ENCODE measurements at places on chromosomes 1 and 21.

- DNase-seq: no peak
Measured at GRCh38 chr1:12435639-12436344, 182.2 kb downstream of the DHRS3 start.

DNA sequence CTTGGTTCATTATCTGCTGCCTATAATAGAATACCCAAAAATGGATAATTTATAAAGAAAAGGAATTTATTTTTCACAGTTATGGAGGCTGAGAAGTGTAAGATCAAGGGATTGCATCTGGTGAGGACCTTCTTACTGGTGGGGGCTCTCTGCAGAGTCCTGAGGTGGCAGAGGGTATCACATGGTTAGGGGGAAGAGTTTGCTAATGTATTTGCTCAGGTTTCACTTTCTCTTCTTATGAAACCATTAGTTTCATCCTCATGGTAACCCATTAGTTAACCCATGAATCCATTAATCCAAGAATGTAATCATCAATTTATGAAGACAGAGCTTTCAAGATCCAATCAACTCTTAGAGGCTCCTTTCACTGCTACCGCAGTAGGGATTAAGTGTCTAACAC lies 120.6 kb downstream of the DNM3 start:
- no peak for DNase-seq

- no peak for DNase-seq
Measured at GRCh38 chr1:193589597-193590040, 403.2 kb upstream of the B3GALT2 start.

DNA sequence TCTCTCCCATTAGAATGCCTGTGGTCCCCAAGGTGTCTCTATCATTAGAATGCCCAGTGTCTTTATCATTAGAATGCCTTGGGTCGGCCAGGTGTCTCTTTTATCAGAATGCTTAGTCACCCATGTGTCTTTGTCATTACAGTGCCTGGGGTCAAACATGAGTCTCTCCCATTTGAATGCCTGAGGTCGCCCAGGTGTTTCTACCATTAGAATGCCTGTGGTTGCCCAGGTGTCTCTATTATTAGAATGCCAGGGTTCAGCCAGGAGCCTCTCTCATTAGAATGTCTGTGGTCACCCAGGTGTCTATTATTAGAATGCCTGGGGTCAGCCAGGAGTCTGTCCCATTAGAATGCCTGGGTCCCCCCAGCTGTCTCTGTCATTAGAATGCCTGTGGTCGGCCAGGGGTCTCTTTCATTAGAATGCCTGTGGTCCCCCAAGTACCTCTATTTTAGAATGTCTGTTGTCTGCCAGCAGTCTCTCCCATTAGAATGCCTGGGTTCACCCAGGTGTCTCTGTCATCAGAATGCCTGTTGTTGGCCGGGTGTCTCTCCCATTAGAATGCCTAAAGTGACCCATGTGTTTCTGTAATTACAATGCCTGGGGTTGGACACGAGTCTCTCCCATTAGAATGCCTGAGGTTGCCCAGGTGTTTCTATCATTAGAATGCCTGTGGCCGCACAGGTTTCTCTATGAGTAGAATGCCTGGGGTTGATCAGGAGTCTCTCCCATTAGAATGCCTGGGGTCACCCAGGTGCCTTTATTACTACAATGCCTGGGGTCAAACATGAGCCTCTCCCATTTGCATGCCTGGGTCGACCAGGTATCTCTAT lies 57.1 kb downstream of the RNF187 start:
- DNase-seq: no peak

DNA sequence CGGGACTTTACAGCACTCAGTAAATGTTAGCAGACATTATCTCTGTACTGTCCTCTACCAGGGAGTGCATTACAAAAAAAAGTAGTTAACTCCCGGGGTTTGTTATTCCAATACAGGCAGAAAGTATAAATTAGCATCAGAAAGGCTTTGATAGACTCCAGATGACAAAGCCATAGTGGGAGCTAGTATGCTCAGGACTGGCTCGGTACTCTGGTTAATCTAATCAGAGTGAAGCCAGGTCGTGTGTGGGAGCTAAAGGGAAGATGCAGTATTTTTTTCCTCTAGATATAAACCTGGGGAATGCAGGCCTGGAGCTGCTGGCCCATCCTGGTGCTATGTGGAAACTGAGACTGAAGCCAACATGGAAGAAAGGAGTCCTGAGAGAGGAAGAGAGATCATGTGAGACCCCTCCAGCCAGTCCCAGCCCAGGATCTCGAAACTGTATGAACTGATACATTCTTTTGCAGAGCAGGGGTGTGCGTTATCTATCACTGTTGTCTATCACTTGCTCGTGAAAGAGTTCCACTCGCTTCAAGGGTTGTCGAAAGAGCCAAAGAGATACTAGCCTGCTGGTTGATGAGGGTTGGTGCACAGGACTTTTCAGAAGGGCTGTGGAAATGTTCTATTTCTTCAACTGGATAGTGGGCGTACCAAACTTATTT lies 125.8 kb downstream of the PLPP3 start:
- DNase-seq: no peak

GRCh38 chr1:204448344-204448964 lies 36.8 kb upstream of the PPP1R15B start:
- no peak for DNase-seq

DNA sequence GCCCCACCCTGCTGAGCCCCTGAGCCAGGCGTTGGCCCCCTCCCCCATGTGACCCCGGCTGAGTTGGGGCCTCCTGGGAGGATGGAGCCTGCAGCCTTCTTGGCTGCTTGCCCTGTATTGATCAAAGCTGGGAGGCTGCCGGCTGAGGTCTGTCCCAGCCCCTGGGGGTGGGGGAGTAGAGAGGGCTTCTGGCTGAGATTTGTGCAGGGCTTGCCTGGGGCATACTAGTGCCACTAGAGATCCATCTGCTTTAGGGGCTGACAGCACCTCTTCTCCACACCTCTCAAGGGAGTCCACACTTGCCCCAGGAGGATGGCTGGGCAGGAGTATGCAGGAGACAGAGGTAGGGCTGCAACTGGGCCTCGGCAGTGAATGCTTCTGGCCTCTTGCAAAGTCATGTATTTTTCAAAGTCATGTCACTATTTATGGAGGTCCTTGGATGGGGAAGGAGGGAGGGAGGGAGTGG lies 53.6 kb upstream of the SSBP3 start:
- no peak for DNase-seq

DNA sequence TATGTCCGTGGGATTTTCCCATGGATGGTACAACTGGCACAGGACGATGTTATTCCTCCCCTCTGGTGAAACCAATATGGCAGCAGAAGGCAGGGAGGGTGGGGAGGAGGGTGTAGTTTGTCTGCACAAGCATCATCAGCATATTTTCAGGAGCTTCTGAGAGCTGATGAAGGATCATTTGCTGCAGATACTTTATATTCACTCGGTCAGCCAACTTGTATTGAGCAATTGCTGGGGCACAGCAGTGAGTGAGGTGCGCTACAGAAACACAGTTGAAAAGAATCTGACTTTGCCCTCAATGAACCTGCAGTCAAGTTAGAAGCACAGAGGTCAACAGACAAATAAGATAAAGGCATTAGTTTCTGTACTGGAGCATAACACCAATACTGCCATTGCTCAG lies 13.0 kb downstream of the PKP1 start:
- DNase-seq: no peak

DNA sequence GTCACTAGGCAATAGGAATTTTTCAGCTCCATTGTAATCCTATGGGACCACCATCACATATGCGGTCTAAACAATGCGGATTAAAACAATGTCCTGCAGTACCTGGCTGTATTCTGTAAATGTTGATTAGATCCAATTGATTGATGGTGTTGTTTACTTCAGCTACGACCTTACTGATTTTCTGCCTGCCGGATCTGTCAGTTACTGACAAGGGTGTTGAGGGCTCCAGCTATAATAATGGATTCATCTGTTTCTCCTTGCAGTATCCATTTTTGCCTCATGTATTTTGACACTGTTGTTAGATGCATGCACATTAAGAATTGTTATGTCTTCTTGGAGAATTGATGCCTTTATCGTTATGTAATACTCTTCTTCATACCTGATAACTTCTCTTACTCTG lies 39.0 kb downstream of the RAP1A start:
- DNase-seq: no peak

DNA sequence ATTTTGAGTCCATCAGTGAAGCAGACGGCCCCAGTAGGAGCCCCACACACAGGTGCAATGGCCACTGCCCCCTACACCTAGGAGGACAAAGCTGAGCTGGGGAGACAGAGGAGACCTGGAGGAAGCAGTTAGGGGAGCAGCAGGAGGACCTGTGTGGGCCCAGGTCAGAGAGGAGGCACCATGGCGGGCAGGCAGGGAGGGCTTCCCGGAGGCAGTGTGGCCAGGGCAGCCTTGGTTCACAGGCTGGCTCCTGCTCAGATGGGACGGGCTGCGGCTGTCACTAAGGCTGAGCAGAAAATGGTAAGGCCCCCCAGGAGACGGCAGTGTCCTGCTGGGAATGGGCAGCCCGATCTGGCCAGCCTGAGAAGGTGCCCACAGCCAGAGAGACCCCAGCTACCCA lies 15.4 kb downstream of the MEGF6 start:
- DNase-seq: no peak

- no peak for DNase-seq
Measured at GRCh38 chr21:40568807-40569206, 278.2 kb downstream of the DSCAM start.

GRCh38 chr1:234486858-234487840 lies 8.2 kb upstream of the TARBP1 start:
- DNase-seq: peak; percentile 28

DNA sequence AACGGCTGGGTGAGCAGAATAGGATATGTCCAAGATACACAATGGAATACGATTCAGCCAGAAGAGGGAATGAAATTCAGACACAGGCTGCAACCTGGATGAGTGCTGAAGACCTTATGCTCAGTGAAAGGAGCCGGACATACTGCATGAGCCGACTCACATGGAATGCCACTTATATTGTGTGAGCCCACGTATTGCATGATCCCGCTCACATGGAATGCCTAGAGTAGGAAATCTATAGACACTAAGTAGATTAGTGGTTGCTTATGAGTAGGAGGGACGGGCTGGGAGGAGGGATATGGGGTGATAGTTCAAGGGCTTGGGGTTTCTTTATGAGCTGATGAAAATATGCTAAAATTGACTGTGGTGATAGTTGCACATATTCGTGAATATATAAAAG lies 26.8 kb downstream of the TMPRSS2 start:
- no peak for DNase-seq

GRCh38 chr21:29487154-29487553 lies 188.4 kb downstream of the BACH1 start:
- peak; percentile 24 for DNase-seq

DNA sequence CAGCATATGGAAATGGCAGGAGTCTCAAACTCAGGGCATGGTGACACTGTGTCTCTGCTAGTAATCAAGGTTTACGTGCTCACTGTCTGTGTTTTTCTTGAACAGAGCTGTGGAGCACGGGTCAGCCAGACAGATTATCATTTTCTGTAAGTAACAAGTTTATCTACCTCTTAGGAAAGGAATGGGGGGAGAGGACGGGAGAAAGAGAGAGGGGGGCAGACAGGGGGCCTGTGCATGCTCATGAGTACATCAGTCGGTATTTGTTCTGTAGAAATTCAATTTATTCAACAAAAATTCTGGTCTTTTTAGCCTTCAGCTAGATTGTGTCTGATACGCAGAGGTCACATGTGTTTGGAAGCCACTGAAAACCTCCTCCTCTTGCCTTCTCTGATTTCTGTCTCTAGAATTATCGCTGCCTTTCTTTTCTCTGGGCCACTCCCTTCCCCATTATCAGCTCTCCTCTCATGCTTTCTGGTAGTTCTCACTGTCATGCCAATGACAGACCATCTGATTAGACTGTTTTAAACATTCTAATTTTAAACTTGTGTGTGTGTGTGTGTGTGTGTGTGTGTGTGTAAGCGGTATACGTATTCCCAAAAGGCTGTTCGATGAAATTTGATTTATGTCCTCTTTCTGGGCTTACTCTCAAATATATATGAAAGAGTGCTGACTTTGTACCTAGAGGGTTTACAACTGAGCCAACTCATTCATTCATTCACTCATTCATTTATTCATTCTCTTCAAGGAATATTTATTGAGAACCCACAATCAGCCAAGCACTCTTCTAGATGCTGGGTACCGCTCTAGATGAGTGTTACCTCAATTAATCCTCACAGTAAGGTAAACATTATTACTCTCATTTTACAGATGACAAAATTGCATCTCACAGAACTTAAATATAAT lies 636.9 kb downstream of the KIF26B start:
- DNase-seq: no peak

- no peak for DNase-seq
Measured at GRCh38 chr1:84538599-84538998, 32.2 kb upstream of the GNG5 start.

DNA sequence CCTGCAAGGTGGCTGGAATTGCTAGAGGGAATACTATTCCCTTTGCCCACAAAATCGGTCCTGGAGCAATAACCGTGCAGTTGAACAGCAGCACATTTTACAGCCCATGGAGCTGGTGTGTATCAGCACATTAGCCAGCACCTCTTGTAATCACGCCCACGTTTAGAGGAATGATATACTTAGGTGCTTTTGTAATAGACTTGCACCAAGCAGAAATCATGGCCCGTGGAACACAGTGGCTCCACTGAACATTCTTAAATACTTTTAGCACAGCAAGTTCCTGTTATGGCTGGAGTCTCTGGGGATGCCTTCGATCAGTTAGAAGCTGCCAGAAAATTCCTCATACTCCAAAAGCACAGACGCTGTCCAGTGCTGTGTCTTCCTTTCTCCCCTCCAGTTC lies 218.1 kb upstream of the FAM78B start:
- no peak for DNase-seq

DNA sequence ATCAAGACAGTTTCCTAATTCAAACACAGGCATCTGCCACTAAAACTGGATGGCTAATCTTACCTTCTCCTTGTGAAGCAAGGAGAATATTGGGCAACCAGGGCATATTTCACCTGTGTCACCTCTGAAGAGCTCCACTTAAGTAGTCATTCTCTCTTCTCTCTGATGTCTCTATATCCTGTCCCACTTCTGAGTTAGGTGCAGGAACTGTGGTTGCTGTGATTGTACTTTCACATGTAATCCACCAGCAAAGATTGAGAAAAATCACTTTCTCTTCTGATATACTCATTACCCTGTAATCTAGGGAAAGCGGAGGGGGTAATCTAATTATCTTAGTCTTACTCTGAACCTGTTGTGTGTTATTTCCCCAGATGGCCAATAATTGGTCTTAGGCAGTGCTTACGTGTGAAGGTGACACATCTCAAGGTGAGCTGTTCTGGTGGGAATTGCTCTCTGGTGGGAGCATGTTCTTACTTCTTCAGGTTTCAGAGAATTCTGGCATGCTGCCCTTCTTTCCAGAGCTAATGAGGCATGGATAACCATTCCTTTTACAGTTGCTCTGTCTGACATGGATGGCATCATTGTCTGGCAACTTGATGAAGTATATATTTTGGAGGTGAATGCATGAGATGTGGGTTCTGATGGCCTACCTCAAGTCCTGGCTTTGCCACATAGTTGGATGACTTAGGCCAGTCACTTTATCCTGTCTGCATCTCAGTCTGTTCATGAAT lies 12.0 kb downstream of the XCL2 start:
- DNase-seq: no peak

GRCh38 chr21:40512590-40512989 lies 334.4 kb downstream of the DSCAM start:
- no peak for DNase-seq

GRCh38 chr1:201582705-201583442 lies 43.9 kb downstream of the NAV1 start:
- DNase-seq: no peak

GRCh38 chr1:229883504-229884200 lies 183.4 kb upstream of the GALNT2 start:
- DNase-seq: no peak

GRCh38 chr1:113983391-113983790 lies 4.1 kb downstream of the OLFML3 start:
- no peak for DNase-seq

- peak; percentile 17 for DNase-seq
Measured at GRCh38 chr1:235945775-235946570, 79.3 kb upstream of the LYST start.

GRCh38 chr1:232473324-232473723 lies 156.6 kb downstream of the SIPA1L2 start:
- no peak for DNase-seq

Measured in amygdala (tissue), 56 donors.